ENCODE measurements at places on chromosomes 6 and 20.

DNA sequence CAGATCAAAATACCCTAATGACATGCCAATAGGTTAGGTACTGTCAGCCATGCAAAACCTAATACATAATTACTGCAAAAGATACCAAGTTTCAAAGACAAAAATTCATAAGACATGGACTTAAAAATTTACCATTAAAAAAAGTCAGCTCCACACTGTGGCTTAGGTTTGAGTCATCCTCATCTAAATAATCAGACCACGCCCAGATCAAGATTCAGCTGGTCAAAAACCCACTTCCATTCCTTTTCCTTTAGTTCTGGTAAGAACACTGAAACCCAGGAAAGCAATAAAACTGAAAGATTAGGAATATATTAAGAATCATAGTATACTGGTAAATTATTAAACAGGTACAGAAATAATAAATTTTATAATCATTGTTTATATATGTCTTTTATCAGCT, 81.0 kb upstream of the ASF1A start:
- DNase-seq, result no peak

DNA sequence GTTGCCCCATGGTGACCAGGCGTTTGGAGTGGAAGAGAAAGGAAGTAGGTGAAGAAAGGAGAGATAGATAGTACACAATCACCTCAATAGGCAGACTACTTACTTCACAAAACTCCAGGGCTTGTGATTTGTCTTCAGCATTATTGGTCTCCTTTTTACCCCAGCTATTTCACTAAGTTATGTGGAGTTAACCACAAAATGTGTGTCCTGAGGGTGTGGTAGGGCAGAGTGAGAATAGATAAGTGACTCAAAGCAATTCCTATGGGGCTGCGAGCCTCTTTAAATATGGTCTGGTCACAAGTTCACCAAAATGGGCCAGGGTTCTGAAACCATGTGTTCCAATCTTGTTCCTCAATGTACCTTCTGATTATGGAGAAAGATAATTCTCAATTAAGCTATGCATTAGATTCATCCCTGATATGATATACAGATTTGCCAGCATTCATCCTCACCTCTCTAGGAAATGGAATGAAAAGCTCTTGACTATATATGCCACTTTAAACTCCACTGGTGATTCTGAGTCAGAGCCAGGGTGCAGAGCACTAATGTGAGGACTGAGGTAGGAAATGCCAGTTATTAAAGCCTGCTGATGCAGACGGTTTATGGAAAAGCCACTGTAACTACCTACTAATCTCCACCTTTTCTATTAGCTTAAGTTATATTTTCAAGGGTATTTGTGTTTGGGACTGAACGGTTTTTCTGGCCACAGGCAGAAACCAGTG, 310.6 kb upstream of the MANEA start:
- DNase-seq, result no peak

GRCh38 chr6:45415788-45416518, 38.2 kb upstream of the SUPT3H start:
- no peak for DNase-seq

DNA sequence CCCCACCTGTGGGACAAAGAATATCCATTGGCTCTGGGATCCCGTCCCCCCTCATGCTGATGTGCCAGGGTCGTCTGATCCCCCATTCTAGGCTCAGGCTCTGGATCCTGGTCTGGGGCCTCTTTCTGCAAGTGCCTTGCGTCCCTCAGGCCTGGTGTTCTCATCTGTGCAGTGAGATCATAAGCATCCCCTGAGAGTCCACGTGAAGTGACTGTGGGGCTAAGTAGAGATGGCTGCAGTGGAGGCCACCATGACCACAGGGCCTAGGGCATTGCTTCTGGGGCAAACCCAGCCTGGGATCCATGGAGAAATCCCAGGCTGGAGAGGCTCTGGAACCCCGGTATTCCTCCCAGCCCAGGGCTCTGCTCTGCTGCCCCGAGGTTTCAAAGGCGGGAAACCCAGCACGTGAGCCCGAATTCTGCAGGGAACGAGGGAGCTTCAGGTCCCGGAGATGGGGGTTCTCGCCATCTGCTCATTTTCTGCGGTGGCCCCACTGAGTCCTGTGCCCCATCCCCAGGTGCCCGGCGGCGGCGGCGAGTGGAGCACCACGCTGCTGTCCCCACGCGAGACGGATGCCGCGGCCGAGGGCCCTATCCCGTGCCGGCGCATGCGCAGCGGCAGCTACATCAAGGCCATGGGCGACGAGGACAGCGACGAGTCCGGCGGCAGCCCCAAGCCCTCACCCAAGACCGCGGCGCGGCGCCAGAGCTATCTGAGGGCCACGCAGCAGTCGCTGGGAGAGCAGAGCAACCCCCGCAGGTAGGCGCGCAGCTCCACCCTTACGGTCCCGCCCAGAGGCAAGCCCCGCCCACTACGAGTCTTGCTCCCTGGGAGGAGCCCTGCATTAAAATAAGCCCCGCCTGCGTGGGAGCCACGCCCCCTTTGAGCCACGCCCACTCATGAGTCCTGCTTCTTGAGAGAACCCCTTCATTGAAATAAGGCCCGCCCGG, 105.5 kb upstream of the MYL9 start:
- peak; percentile 74 for DNase-seq

DNA sequence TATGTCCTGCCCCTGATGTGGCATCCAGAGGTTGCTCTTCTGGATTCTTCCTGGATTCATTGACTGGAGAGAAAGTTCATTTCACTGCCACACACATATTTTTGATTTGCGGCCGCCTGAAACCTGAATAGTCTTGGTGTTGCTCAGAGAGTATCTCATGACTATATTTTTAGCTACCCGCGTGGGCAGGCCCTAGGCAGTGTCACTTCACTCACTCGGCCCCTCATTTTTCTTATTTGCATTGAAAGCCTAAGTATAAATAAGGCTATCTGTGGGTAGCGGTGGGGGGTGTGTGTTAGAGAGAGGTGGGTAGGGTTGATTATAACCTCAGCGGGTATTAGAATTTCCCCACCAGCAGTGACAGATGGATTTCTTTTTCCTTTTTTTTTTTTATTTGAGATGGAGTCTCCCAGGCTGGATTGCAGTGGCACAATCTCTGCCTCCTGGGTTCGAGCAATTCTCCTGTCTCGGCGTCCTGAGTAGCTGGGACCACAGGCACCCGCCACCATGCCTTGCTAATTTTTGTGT, 113.5 kb downstream of the JARID2 start:
- DNase-seq, result no peak

DNA sequence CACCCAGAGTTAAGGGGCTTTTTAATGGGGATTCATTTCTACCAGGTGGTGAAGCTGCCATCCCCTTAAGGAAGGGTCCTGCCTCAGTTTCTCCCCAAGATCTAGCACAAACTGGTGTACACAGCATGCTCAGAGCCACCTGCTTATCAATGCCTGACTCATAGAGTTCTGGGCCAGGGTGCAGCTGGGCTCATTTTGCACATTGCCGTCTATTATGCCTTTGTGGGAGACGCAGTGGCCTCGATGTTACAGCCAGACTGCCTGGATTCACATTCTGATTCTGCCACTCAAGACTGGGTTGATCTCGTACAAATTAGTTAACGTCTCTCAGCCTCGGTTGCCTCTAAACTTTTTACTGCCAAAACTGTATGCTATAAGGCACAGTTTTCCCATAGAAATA, 365.7 kb downstream of the ZFAND3 start:
- no peak for DNase-seq

DNA sequence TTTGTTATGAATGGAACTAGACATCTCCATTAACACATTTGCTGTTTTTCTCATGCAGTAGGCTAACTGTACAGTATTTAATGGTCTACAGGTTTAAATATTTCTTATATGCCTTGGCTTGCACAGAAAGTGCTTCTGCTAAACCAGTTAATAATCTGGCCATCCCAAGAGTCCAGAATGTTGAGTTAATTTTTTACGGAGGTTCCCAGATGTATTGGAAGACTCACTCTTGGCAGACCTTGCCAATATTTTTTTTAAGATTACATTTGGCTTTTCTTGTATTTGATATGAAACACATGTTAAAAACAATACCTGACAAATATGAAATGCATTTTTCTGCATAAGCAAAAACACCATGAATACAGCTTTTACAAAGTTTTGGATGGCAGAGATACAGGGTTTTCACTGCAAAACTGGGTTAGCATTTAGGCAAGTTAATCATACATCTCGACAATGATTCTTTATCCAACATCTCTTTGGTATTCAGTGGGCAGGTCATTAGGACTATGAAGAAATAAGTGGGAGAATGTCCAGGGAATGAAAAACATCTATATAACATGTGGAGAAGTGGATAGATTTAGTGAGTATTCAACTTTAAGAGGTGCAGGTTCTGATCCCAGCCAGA, 94.0 kb downstream of the SGK1 start:
- no peak for DNase-seq

GRCh38 chr20:3014179-3014578, 29.2 kb upstream of the GNRH2 start:
- no peak for DNase-seq
